ENCODE measurements at places on chromosomes 16 and 17.
A peak's percentile ranks its signal among the peaks of the same experiment; 100 is the strongest.

DNA sequence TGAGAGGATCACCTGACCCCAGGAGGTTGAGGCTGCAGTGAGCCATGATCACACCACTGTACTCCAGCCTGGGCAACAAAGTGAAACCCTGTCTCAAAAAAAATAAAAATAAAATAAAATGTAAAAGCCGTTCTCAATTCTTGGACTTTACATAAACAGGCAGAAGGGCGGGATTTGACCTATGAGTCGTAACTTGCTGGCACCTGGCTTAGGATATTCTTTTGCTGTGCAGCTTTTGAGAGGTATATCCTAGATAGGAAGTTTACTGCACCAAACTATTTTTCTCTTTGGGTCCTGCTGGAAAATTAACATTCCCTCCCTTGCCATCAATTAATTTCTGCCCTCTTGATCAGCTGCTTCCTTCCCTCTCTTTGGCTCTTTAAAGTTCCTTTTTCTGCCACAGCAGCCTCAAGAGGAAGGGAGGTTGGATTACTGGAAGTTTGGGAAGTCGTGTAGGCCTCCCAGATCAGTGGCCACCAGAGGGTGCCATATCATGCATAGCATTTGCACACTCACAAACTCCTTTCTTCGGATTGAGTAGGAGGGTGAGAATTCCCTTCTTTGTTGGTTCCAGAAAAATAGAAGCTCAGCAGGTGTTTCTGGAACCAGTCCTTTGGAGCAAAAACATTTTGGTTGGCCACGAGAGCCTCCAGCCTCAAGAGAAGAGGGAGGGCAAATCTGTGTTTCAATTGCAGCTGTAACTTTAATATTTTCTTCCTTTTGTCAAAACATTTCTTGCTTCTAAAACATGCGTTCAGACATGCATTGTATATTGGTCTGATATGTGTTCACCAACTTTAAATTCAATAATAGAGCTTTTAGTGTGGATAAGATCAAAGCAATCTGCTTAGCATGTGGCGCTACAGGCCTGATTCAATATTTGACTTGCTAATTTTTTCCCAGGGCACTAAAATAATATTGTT lies 147.3 kb downstream of the CCDC182 start:
- DNase-seq, result peak; percentile 82

DNA sequence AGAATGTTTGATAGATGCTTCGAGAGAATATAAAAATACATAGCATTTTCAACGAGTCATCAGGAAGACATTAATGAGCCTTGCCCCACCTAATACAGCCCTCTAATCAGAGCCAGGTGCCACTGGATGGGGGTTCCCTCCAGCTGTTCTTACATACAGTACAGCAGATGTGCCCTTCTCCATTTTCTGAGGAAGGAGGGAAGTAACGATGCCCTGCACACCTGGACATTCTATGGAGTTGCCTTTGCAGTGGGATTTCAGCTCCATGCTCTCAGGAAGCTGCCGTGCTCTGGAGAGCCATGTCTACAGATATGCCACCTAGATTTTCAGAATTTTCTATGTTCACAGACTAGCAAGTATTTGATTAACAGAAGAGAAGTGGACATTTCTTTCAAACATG lies 36.3 kb downstream of the CDRT15 start:
- DNase-seq, result no peak

DNA sequence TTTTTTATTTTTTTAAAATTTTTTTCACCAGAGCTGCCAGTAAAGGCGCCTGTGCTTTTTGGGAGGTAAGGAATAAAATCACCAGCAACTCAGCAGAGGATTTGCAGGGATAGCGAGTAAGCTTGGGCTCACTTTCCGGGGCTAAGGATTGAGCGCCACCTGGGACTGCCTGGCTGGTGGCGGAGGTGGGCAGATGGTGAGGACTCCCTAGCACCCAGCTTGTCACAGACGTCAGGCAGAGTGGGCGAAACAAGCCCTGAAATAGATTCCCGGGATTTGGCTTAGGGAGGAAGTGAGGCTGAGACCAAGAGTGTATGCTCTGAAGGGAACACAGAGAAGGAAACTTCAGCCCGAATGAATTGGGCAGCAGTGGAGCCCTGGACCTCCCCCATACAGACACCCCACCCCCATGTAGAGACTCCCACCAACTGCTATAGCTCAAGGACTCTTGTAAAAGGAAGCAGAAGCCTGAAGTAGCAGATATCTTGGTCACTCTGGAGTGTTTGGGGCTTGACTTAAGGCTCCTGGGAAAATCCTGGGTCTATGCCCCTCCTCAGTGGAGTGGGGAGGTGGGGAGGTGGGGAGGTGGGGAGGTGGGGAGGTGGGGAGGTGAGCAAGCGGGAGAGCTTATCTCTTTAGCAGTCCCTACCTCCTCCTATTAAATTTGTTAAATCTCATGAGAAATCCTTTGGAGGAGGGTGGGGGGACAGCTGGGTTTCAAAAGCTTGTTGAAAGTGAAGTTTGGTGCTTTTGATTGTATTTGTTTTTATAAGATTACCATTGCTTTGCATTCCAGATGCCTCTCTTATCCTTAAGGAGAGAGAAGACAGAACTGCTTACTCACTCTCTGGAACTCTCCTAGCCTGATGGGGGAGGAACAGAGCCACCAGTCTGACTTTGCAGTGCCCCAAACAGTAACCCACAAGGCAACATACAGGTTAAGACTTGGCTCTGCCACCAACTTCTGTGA lies 8.2 kb downstream of the ARL4D start:
- DNase-seq, result no peak

DNA sequence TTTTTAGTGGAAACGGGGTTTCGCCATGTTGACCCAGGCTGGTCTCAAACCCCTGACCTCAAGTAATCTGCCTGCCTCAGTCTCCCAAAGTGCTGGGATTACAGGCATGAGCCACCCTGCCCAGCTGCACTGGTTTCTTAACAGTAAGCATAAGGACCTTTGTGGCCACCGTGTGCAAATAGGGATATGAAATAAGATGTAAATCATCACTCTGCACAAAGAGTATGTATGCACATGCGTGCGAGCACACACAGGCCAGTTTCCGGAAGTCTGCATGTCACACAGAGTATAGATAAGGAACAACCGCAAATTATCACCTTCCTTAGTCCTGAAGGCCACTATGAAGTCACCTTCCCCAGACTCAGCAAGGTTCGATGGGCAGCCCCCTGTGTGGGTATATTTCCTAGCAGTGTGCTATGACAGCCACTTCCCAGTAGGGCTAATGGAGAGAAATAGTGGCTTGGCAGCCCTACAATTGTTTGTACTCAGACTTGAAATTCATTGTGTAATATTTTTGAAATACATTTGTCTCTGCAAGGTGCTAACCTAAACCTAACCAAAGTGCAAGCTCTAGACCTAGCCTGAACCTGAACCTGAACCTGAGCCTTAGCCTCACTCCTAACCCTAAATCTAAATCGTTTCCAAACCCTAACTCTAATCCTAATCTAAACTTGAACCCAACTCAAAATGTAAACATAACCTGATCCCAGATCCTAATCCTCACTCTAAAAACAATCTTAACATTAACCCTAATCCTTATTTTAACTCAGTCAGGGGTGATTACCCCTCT lies 48.4 kb upstream of the SKAP1 start:
- peak; percentile 30 for DNase-seq

- peak; percentile 66 for DNase-seq
Measured at GRCh38 chr16:20300312-20301097, 26.8 kb downstream of the GP2 start.

- DNase-seq, result no peak
Measured at GRCh38 chr17:68433911-68434508, 23.3 kb downstream of the WIPI1 start.

DNA sequence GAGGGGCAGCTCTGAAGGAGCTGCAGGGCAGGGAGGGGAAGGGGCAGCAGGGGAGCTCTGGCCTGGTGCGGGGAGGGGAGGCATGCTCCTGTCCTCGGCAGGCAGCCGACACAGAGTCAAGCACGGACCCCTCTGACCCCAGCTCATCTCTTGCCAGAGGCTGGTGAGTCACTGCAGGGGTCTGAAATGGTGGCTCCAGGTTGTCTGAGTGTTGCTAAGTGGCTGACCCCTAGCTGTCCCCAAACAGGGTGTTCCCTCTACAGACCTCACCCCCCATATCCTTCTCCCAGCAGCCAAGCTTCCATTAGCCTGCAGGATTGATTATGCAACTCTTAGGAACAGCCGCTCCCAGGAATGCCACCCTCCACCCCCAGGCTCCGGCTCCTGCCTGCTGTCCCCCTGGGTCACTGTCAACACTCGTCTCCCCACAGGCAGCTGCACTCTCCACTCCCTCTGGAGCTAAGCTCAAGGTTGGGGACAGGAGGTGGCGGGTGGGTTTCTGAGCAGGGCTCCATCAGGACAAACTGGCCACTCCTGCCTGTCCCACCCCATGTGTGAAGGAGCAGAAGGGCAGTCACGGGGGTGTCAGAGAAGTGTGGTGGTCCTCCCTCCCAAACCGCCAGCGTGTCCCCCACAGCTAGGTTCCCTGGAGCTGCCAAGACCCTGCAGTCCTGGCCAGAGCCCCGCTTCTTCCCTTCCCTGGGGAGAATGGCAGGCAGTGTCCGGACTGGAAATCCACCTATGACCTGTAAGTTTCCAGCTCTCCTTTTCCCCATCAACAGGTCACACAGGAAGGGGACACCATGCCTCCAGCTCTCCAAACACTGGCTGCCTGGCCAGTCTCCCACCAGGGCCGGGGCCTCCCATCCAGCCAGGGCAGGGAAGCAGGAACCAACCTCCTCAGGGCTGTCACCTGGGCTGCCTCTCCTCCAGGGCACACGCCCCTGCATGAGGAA lies 1.0 kb downstream of the MYLK3 start:
- no peak for DNase-seq

- DNase-seq, result no peak
Measured at GRCh38 chr16:11621920-11622651, 35.4 kb upstream of the LITAF start.

Data from NCI-H526 (cell line).